ENCODE measurements at places on chromosomes 2 and 18. TPM values are rescaled to one million over a fixed set of nuclear protein-coding genes. Genes with fewer than 3 reads are reported as not detected.

Gene ASNSD1
- total RNA-seq = 59.7 TPM

Gene CNGA3
- not detected for total RNA-seq

Gene TNFRSF11A
- 3.1 TPM for total RNA-seq

Gene PFN4
- total RNA-seq = 0.18 TPM

Gene HTR2B
- total RNA-seq = 1.2 TPM

Gene RPL31
- total RNA-seq = 2,025 TPM

Gene TMEM178A
- total RNA-seq = 0.56 TPM

Gene CFAP65
- under 0.01 TPM for total RNA-seq

Gene TEX44
- not detected for total RNA-seq

Gene B4GALT6
- total RNA-seq = 4.8 TPM

Gene VWC2L
- not detected for total RNA-seq

Gene IL36G
- total RNA-seq = not detected

Gene LYPD1
- 104 TPM for total RNA-seq

Gene MC4R
- not detected for total RNA-seq

Gene RIT2
- not detected for total RNA-seq

Gene C2orf72
- not detected for total RNA-seq

Gene FZD7
- 0.85 TPM for total RNA-seq

Gene CCDC150
- total RNA-seq = 4.2 TPM

Gene EMILIN1
- 11.1 TPM for total RNA-seq

Gene CSRNP3
- not detected for total RNA-seq

Gene GKN2
- total RNA-seq = not detected

Gene FAM110C
- total RNA-seq = not detected

Gene ELOA2
- not detected for total RNA-seq

Gene NEU4
- not detected for total RNA-seq

Gene SCYGR4
- total RNA-seq = not detected

Gene TSPYL6
- not detected for total RNA-seq

Gene ACYP2
- 6.6 TPM for total RNA-seq

Gene CABLES1
- 22.7 TPM for total RNA-seq

Gene L3MBTL4
- not detected for total RNA-seq
